ENCODE measurements at places on chromosomes 3 and 15.
A peak's percentile ranks its signal among the peaks of the same experiment; 100 is the strongest.

DNA sequence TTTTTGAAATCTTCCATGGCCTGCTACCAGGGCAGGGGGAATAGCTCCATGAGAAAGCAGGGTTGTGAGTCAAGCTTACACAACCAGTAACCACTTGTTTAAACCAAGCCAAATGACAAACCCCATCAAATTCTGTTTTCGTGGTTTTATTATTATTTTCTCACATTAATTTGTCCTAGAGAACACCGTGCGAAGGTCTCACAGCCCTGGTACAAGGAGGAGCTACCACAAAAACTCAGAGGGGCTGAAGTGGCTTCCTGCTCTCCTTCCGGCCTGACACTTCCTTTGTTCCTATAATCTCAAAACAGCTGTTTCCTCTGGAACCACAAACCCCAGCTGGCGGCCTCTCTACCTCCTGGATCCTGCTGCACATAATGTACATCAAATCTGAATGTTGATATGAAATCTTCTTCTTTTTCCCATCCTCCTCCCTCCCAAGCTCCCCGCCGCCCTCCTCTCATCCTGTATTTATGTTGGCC lies 375.9 kb downstream of the MCTP2 start:
- H3K36me3 ChIP-seq = no peaks in the 10 kb centered on the region
- peak overlapping the region; percentile 11 for H3K4me3 ChIP-seq
- peak; percentile 8 for DNase-seq
- peaks cover 58% of the 10 kb centered on the region for H3K27me3 ChIP-seq
- H3K4me1 ChIP-seq = peaks cover 22% of the 10 kb centered on the region

GRCh38 chr15:85771781-85772445 lies 22.8 kb downstream of the KLHL25 start:
- H3K4me1 ChIP-seq = no peaks in the 10 kb centered on the region
- no peaks in the 10 kb centered on the region for H3K36me3 ChIP-seq
- DNase-seq = no peak
- no peak overlapping the region for H3K27ac ChIP-seq

DNA sequence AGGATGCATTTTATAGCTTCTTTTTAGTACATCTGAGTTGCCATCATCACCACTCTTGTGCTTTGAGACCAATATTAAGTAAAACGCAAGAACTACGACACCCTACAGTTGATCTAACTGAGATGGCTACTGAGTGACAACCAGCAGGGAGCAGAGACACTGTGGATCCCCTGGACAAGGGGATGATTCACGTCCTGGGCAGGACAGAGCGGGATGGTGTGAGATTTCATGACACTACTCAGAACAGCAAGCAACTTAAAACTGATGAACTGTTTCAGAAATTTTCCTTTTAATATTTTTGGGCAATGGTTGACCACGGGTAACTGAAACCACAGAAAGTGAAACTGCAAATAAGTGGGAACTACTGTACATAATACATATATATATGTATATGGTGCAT lies 299.2 kb downstream of the ADAMTS17 start:
- no peaks in the 10 kb centered on the region for H3K27me3 ChIP-seq
- DNase-seq = no peak
- H3K4me1 ChIP-seq = peaks cover 2% of the 10 kb centered on the region
- no peak overlapping the region for H3K4me3 ChIP-seq
- H3K27ac ChIP-seq = no peak overlapping the region
- no peaks in the 10 kb centered on the region for H3K36me3 ChIP-seq

DNA sequence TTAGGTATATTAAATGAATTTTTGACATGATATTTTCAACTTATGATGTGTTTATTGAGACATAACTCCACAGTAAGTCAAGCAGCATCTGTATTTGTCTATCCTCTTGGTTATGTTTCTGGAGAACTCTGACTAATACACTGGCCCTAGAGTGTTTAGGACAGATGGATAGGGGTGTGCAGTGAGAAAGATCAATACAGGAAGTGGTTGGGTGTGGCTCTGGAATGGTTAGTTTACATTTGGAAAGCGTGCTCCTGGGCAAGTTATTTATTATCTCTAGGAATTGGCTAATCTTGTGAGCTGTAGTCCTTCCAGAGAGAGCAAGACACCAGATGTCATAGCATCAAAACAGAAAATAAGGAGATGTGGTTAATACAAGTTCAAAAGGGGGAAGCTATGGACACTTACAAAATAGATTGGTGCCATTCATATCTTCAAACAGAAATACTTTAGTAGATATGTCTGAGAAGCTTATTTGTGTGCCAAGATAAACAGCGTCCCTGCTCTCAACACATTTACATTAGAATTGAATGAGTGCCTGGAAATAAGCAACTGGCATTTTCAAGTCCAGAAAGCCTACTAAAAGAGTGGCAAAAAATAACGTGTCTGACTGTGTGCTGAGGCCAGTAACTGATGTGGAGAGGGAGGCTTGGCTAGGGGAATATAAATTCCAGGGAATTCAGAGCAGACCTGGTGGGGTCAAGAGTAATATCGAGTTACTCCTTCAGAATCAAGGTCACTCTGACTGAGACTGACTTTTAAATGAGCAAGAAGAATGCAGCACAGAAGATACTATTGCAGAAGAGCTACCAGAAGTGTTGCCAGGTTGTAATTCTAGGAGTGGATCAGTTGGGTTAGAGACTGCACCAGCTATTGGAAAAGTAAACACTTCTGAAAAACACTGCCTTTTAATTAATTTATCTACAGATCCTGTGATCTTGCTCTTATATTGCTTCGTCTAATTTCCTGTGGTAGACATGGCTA lies 33.4 kb upstream of the PLAAT1 start:
- H3K27ac ChIP-seq = no peak overlapping the region
- no peaks in the 10 kb centered on the region for H3K4me1 ChIP-seq
- H3K27me3 ChIP-seq = no peaks in the 10 kb centered on the region
- H3K36me3 ChIP-seq = no peaks in the 10 kb centered on the region

DNA sequence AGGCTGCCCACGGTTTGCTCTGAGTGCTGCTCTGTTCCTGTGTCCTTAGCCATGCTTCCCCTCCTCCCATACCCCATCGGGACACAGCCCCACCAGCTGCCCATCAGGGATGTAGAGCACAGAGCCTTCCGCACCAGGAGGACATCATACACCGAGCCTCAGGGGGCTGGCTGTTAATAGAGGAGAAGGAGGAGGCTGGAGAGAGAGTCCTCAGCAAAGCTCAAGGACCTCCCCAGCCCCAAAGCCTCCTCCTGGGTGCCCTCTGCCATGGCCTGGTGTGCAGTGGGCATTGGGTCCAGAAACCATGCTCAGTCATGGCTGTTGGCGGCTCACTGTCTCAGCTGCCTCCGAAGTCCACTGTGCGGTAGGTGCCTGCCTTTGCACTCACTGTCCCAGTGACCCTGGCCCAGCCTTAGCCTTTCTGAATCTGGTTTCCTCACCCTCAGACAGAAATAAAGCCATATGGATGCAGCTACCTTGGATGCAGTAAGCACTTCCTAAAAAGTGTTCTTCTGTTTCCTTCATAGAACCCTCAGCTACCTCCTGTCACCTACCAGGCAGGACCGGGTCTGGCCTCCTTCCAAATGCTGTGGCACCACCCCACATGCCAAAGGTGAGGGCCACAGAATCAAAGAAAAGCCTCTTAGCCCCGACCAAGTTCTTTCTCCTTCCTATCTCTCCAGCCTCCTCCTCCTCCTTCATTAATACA lies 53.9 kb downstream of the ACAD9 start:
- H3K36me3 ChIP-seq = no peaks in the 10 kb centered on the region
- H3K27me3 ChIP-seq = peaks cover 8% of the 10 kb centered on the region
- no peak for DNase-seq
- no peak overlapping the region for H3K4me3 ChIP-seq

GRCh38 chr3:46873521-46873920 lies 4.0 kb upstream of the PTH1R start:
- peaks cover 7% of the 10 kb centered on the region for H3K27me3 ChIP-seq
- DNase-seq = no peak
- no peak overlapping the region for H3K27ac ChIP-seq
- no peaks in the 10 kb centered on the region for H3K36me3 ChIP-seq

DNA sequence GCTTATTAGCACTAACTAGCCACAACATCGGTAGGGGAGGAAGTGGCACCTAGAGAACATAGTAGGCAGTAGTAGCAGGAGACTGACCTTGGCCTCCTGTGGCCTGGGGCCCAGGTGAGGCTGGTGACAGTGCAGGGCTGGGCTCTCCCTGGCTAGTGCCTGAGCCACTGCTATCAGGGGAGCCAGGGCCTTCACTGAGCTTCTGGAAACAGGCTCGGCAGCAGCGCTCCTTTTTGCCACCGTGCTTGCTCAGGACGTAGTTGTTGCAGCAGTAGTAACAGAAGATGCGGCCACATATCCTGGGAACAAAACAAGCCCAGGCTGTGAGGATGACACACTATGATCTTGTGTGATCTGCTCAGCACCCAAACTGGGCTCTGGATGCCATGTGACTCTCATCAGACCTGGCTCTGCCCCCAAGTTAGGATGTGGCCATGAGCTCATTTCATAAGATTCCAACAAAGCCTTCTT lies 15.1 kb downstream of the CXCR6 start:
- H3K4me1 ChIP-seq = peaks cover 21% of the 10 kb centered on the region
- H3K27me3 ChIP-seq = no peaks in the 10 kb centered on the region

- H3K4me3 ChIP-seq = no peak overlapping the region
- peaks cover 6% of the 10 kb centered on the region for H3K27me3 ChIP-seq
Observed at GRCh38 chr3:149480326-149481017, 6.0 kb downstream of the TM4SF4 start.

- peak overlapping the region; percentile 79 for H3K27ac ChIP-seq
- peaks cover 95% of the 10 kb centered on the region for H3K4me1 ChIP-seq
- peaks cover 12% of the 10 kb centered on the region for H3K27me3 ChIP-seq
- no peak overlapping the region for H3K4me3 ChIP-seq
- peak; percentile 65 for DNase-seq
Observed at GRCh38 chr15:69719527-69720240, 267.1 kb downstream of the RPLP1 start.

- H3K27ac ChIP-seq = peak overlapping the region; percentile 96
- H3K4me3 ChIP-seq = peak overlapping the region; percentile 86
- no peaks in the 10 kb centered on the region for H3K27me3 ChIP-seq
- DNase-seq = peak; percentile 44
- peaks cover 8% of the 10 kb centered on the region for H3K36me3 ChIP-seq
Observed at GRCh38 chr3:71066356-71066755, 517.2 kb downstream of the FOXP1 start.

- no peak overlapping the region for H3K27ac ChIP-seq
- H3K4me3 ChIP-seq = no peak overlapping the region
- H3K36me3 ChIP-seq = no peaks in the 10 kb centered on the region
- H3K4me1 ChIP-seq = peaks cover 11% of the 10 kb centered on the region
- DNase-seq = peak; percentile 60
Observed at GRCh38 chr3:149808209-149808829, 4.7 kb upstream of the RNF13 start.

- H3K4me1 ChIP-seq = peaks cover 26% of the 10 kb centered on the region
- peaks cover 17% of the 10 kb centered on the region for H3K36me3 ChIP-seq
- no peaks in the 10 kb centered on the region for H3K27me3 ChIP-seq
- DNase-seq = no peak
- H3K27ac ChIP-seq = no peak overlapping the region
- H3K4me3 ChIP-seq = no peak overlapping the region
Observed at GRCh38 chr3:119679874-119680273, 2.7 kb upstream of the COX17 start.

DNA sequence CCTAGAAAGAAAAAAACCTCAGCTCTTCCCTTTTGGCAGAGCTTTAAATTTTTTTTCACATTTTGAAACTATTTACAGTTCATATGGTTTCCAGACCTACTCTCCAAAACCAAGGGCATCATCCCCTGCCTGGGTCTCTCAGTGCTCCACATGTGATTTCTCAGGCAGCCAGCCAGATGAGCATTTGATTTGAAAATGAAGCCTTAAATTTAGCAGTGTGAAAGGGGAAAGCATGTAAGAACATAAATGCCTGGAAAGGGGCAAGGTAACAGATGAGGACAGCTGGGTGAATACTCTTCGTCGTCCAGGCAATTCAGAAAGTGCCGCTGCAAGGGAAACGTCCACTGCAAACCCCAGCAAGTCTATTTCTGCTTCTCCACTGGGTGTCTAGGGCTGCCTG lies 94.8 kb downstream of the ATP8B4 start:
- DNase-seq = no peak
- no peak overlapping the region for H3K4me3 ChIP-seq
- H3K27me3 ChIP-seq = peaks cover 7% of the 10 kb centered on the region
- H3K27ac ChIP-seq = no peak overlapping the region
- H3K4me1 ChIP-seq = no peaks in the 10 kb centered on the region
